ENCODE measurements at places on chromosomes 7 and 10. TPM values are rescaled to one million over a fixed set of nuclear protein-coding genes. Genes with fewer than 3 reads are reported as not detected.

DNA sequence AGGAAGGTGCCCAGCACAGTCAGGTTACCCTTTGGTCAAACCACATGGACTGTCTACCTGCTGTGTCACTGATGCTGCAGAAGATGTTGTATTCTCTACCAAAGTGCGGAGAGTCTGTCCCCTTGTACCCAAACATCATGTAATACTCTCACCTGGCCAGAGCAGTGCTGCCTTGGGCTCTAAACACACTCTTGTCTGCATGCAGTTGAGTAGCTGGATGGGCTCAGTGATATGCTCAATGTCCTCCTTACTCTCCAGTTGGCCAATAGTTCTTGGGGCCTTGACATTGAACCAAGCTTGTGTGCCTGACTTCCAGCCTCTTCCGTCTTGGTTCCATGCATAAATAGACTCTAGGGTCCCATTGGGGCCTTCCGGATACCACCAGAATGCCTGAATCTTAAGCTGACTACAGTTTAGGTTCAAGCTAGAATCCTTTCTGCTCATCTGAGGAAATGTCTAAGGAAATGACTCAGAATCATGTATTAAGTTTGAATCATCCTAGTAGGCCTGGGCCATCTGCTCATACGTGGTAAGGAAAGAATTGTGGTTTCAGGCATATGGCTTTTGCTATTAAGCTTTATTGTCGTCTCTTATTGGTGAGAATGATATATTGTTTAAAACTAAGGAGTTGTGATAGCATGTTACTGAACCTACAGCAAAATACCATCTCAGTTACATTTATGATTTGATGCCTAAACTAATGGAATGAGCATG is 118.0 kb downstream of the OTUD1 start:
- H3K36me3 ChIP-seq: no peaks in the 10 kb centered on the region
- no peak overlapping the region for H3K27ac ChIP-seq
- no peak overlapping the region for H3K4me3 ChIP-seq

GRCh38 chr10:10293481-10293951 is 724.2 kb upstream of the CELF2 start:
- H3K27ac ChIP-seq: no peak overlapping the region
- H3K4me1 ChIP-seq: peaks cover 12% of the 10 kb centered on the region
- peaks cover 9% of the 10 kb centered on the region for H3K27me3 ChIP-seq
- no peaks in the 10 kb centered on the region for H3K36me3 ChIP-seq
- no peak for DNase-seq
- no peak overlapping the region for H3K4me3 ChIP-seq

GRCh38 chr10:88147000-88147798 is 283.8 kb downstream of the PTEN start:
- no peak for DNase-seq
- no peaks in the 10 kb centered on the region for H3K4me1 ChIP-seq
- H3K27ac ChIP-seq: no peak overlapping the region
- no peaks in the 10 kb centered on the region for H3K27me3 ChIP-seq
- no peaks in the 10 kb centered on the region for H3K36me3 ChIP-seq

GRCh38 chr10:2077231-2077630 is 339.9 kb upstream of the ADARB2 start:
- no peaks in the 10 kb centered on the region for H3K27me3 ChIP-seq
- peaks cover 11% of the 10 kb centered on the region for H3K4me1 ChIP-seq
- H3K27ac ChIP-seq: no peak overlapping the region
- no peak overlapping the region for H3K4me3 ChIP-seq
- no peaks in the 10 kb centered on the region for H3K36me3 ChIP-seq

DNA sequence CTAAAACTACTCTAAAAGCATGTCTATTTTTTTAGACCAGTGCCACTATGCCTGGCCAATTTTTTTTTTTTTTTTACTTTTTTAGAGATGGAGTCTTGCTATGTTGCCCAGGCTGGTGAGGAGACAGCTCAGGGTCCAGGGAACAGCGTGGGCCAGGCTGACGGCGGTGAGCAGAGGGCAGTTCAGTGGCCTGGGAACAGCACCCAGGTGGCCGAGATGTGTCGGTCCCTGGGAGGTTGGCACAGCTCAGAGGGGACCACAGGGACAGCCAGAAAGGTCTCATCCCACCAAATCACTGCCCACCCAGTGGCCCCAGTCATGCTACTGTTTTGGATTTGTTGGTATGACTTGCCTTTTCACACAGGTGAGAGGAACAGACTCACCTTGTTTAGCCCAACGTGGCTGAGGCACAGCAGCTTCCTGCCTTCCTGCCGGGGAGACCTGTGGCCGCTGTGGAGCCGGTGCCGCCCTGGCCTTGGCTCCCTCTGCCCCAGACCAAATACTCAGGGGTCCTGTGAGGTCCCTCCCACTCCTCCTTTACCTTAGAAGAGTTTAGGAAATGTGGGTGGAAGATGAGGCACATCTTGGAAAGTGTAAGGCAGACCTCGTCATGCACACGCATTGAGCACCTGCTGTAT is 109.6 kb downstream of the PTPRE start:
- no peak overlapping the region for H3K4me3 ChIP-seq
- no peak for DNase-seq
- peaks cover 15% of the 10 kb centered on the region for H3K27me3 ChIP-seq
- H3K36me3 ChIP-seq: no peaks in the 10 kb centered on the region
- peaks cover 5% of the 10 kb centered on the region for H3K4me1 ChIP-seq
- H3K27ac ChIP-seq: no peak overlapping the region

GIMAP5 gene
- not detected for total RNA-seq

Measured in type B pancreatic cell (in vitro differentiated cells).